Kidney epithelial cell (primary cell): ENCODE measurements at places on chromosomes 12 and 14. TPM values are rescaled to one million over a fixed set of nuclear protein-coding genes. Genes with fewer than 3 reads are reported as not detected.

Gene SYT10
- not detected in 2 replicates for total RNA-seq

Gene FOXG1
- 0.17 TPM in 1 of 2 replicates, not detected in the other for total RNA-seq

Gene HNF1A
- 0.25 and 0.89 TPM in 2 replicates for total RNA-seq

Gene TCL1A
- not detected in 2 replicates for total RNA-seq

Gene GUCY2C
- total RNA-seq, result not detected in 2 replicates

Gene KRT8
- 1,322 and 1,341 TPM in 2 replicates for total RNA-seq

Gene LMO3
- not detected in 2 replicates for total RNA-seq

Gene SLC39A5
- total RNA-seq, result 0.08 TPM in 1 of 2 replicates, not detected in the other
